ENCODE measurements at places on chromosomes 16 and 17.

- no peak for DNase-seq
These were observed 5.1 kb upstream of the KRT16 start for GRCh38 chr17:41617698-41618097.

GRCh38 chr17:77527836-77528505 is 387.2 kb downstream of the SEC14L1 start:
- peak; percentile 66 for DNase-seq

DNA sequence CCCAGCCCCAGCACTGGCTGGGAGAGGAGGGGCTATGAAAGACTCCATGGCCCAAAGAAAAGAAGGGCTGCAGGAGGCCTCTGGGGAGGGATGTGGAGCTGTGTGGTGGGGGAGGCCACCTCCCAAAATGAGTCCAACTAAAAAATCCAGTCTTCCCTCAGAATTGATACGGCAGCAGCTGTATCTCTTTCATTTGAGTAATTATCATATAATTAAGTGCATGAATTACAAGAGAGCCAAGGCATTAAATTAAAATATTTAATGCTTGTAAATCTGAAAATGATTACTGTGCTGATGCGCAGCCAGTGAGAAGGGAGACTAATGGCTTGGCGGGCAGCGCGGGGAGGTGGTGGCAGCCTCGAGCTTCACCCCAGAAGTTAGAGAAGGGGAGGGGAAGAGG is 192.8 kb downstream of the C16orf78 start:
- DNase-seq, result no peak

DNA sequence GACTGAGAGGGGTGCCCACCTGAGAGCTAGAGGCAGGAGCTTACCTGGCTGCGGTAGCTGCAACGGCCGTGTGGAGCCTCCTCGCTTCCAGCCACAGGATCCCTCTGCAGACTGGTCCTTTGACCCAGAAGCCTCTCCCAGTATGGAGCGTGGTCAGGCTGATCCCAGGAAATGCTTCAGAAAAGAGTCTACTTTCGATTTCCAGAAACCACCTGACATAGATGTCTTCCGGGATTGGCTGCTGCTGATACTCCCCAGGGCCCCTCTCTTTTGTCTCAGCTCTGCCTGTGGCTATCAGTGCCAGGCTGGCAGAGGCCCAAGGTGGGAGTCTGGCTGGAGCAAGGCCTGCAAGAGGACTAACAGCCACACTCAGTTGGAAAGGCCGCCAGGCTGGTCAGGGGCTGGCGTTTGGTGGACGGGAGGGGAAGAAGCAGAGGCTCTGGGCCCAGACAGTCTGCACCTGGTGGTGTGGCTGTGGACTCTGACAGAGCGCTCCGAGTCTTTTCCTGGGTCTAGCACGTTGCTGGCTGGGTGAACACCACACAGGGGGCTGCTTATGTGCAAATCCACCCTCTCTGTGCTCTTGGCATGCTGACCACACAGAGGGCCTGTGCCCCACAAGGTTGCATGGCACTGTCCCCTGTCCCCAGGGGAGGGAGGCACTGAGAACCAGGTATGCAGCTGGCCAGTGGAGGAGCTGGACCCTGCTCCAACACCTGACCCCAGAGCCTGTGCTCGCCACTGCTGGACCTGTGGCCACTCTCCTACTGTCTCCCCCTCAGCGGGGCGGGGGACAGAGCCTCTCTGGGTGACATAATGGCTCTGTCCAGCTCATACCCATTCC is at the start of gene LGALS3BP:
Gene LGALS3BP (minus strand): TSS at position 144 of the 844 bp plus-strand sequence. CDS start 2,732 bp downstream, outside the sequence.
- no peak for DNase-seq

- DNase-seq, result no peak
These were observed 19.3 kb downstream of the B9D1 start for GRCh38 chr17:19343256-19343630.

DNA sequence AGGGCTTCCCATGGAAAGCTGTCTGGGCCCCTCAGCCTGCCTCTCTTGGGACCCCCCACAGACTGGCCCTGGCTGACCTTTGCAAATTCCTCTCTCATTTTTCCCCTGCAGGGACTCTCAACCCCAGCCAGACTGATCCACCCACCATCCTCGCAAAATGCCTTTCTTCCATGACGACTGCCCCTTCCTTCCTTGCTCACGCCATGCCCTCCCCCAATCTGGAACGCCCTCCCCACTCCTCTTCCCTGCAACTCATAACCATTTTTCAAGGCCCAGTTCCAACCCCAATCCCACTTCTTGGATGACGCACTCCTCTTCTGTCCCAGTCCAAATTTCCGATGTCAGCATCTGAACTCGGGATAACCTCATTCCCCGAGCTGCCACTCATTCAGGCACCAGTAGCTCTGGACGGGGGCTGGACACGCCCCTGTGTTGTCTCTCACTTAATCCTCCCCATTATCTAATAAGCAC is 1.3 kb upstream of the DNAI2 start:
- DNase-seq, result peak; percentile 76

- no peak for DNase-seq
These were observed 385.2 kb downstream of the NPIPA8 start for GRCh38 chr16:17951378-17951777.

- no peak for DNase-seq
These were observed 9.2 kb downstream of the STAT3 start for GRCh38 chr17:42378959-42379594.

- no peak for DNase-seq
These were observed 76.3 kb downstream of the TANC2 start for GRCh38 chr17:63042256-63042812.

DNA sequence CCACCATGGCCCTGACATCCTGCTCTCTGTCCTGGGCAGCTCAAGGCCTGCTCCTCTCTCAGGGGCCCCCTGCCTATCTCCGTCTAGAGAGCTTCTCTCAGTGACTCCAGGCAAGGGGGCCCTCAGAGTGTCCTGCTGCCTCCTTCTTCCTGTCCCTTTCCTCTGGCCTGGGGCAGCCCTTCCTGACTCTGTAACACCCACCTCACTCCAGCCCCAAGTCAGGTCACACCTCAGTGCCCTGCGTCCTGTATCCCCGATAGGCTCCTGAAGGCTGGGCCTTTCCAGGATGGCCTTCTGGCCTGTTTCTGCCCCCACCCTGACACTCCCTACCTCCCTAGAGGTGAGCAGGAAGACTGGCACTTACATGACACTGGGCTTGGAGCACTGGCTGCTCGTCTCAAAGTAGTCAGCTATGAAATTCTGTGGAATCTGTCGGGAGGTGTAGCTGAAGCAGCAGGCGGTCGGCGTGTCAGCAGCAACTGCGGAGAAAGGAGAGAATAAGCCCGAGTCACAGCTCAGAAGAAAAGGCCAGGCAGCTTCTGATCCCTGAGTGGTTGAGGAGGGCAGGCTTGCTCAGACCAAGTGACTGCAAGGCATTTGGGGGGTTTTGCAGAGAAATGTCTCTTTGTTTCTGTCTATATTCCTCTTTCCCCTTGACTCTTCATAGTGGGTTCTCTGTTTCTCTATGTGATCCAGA is 976 bp downstream of the CCL3L1 start:
- no peak for DNase-seq

- no peak for DNase-seq
These were observed 73.5 kb upstream of the KIF2B start for GRCh38 chr17:53749178-53749577.

DNA sequence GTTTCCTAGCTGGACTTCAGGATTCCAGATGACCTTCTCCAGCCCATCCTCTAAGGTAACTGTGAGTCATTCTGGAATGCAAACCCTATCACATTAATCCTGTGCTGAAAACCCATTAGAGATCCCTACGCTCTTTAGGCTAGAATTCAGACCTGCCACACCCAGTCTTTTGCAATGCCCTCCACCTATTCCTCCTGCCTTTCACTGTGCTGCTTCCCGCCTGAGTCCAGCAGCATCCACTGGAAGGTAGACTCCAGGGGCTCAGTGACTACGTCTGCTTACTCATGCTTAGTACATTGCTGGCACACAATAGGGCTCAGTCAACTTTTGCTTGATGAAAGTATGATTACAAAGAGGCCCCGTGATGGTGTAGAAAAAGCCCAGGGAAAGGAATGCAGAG is 121.1 kb downstream of the SPACA3 start:
- DNase-seq, result no peak

DNA sequence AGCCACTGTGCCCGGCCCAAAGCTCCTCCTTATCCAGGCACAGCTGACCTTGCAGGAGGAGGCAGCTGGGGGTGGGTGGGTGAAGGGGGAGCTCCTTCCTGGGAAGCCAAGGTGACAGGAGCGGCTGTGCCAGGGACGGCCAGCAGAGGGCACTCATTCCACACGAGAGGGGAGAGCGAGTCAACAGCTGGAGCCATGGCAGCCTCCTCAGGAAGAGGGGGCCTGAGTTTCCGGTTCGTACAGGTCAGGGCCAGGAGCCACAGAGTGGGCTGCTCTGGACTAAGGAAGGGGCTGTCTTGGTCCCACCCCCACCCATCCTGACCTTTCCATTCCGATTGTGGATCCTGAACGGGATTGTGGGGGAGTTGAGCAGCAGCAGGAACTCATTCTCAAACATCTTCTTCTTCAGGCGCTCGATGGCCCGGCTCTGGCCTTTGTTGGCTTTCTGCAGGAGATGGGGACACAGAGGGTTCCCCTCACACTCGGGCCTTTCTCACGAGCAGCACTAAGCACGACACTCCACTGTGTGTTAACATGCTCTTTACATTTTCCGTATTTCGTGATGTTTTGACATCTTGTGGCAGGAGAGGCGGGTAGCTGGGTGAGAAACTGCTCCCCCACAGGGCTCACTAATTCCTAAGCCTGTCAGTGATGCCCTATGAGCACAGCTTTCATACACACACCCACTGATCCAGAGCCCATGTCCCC is 61.6 kb downstream of the TIMM22 start:
- DNase-seq, result peak; percentile 89

DNA sequence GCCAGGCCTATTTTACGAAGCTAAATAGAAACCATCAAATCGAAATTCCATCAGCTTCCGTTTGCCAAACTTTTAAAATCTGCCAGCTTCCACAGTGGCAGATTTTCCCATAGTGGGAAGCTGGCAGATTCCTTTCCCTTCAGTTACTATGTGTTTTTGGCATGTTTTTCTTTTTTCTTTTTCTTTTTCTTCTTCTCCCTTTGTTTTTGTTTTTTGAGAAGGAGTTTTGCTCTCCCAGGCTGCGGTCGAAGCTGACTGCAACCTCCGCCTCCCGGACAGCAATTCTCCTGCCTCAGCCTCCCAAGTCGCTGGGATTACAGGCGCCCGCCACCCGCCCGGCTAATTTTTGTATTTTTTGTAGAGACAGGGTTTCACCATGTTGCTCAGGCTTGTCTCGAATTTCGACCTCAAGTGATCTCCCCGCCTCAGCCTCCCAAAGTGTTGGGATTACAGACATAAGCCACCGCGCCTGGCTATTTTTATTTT is 684 bp upstream of the CWC25 start:
- DNase-seq, result no peak

DNA sequence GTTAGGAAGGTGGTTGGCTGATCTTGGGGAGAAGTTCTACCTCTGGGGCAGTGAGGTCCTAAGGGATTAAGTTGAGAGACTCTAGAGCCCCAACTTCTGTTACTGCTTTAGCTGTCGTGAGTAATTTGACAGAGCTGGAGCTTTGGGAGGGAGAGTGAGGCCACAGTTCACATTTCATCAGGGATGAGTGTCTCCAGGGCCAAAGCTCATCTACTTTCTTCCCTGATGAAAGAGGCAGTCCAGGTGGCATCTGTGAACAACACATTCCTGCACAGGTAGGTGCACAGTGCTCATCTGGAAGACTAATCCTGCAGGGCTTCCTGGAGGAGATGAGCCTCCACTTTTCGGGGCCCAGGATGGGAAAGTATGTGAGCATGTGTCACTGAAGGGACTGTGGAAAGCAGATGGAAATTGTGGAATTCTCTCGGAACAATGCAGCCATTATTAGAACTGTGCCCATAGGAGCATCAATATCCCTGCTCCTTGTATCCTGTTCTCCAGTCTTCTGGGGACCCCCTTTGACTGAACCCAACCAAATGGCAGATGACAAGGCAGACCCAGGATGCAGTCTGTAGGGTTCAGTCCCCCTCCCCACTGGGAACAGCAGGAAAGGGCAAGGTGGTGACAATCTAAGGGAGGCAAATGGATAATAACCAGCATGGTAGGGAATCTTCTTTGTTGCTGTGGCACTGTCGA is 9.0 kb downstream of the DYNLL2 start:
- DNase-seq, result no peak

DNA sequence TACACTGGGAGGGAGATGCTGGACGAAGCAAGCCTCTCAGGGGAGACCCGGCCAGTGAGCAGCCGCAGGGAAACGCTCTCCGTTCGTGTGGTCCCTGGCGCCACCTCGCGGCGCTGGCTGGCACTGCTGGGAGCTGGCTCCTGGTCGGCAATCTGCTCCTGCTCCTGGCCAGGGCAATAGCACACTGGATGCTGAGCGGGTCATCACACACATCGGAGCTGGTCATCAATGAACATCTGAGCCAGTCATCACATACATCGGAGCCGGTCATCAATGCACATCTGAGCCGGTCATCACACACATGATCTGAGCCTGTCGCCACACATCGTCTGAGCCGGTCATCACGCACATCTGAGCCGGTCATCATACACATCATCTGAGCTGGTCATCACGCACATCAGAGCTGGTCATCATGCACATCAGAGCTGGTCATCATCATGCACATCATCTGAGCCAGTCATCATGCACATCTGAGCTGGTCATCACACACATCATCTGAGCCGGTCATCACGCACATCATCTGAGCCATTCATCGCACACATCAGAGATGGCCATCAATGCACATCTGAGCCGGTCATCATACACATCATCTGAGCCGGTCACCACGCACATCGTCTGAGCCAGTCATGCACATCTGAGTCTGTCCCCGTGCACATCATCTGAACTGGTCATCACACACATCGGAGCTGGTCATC is 217.3 kb downstream of the RBFOX3 start:
- peak; percentile 93 for DNase-seq

GRCh38 chr16:71629278-71630016 is 3.5 kb downstream of the MARVELD3 start:
- DNase-seq, result no peak

GRCh38 chr17:79897243-79898063 is 58.2 kb upstream of the CBX4 start:
- no peak for DNase-seq

DNA sequence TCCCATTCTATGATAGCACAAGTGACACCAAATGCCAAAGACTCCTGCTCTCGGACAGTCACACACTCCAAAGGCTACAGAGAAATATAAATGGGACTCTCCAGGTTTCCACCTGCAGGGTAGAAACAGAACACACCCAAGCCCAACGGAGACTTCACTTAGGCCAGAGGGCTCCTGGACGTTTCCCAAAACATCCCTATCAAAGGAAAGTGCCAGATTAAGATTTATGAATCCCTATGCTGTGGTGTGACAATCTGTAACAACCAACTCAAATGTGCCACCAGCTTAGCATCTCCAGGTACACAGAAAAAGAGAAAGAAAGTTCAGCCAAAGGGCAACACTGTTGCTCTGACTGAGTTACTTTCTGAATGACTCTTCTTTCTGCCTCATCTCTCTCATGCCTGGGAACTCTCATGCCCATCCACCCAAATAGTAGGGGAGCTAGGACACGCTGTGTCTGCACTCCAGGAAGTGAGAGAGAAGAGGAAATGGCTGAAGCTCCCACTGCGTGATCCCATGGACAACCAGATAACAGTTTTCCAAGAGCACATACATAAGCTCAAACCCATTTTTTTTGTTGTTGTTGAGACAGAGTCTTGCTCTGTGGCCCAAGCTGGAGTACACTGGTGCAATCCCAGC is 49.7 kb downstream of the SMG6 start:
- DNase-seq, result no peak

GRCh38 chr17:40538019-40538935 is 27.0 kb downstream of the CCR7 start:
- DNase-seq, result no peak

- DNase-seq, result peak; percentile 89
These were observed 355.4 kb upstream of the TNRC6C start for GRCh38 chr17:77602883-77603640.

All from WERI-Rb-1 (cell line).